Activated naive CD4-positive, alpha-beta T cell treated with anti-CD3 and anti-CD28 coated beads, Interleukin-2, amount 10 ng/mL, durations not matched to agents 7 days and 5 days (primary cell): ENCODE measurements at places on chromosomes 1 and 21.

- peaks cover 21% of the 10 kb centered on the region for H3K36me3 ChIP-seq
- no peak overlapping the region for H3K4me3 ChIP-seq
- no peak overlapping the region for H3K27ac ChIP-seq
Measured at GRCh38 chr1:224256640-224257039, 73.3 kb downstream of the NVL start.

DNA sequence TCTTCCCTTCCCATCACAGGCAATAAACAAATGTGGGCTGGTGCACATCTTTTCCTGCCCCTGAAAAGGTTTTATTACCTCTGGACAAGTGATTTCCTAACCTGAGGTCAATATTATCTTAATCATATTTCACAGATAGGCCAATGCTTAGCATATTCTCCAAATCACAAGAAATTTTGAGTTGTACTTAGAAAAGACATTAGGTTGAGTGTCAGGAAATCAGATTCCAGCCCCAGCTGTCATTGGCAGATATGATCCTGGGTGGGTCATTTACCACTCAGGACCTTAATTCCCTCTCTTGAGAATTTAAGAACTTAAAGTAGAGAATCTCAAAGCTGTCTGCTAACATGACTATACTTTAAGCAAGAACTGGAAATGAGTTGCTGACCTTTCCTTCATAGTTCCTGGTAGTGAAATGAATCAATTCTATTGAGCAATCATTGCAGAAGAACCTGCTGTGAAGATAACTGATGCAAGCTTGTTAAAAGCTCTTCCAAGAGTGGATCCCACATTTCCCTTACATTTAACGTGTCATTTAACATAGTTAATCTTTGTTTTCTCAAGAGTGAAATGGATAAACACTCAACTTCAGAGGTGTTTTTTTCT is 46.4 kb upstream of the CR2 start:
- H3K36me3 ChIP-seq: no peaks in the 10 kb centered on the region
- H3K27ac ChIP-seq: no peak overlapping the region
- peaks cover 5% of the 10 kb centered on the region for H3K27me3 ChIP-seq
- H3K4me3 ChIP-seq: no peak overlapping the region

GRCh38 chr1:3135744-3136455 is 66.9 kb downstream of the PRDM16 start:
- no peaks in the 10 kb centered on the region for H3K4me1 ChIP-seq
- H3K36me3 ChIP-seq: no peaks in the 10 kb centered on the region
- H3K27ac ChIP-seq: no peak overlapping the region
- H3K27me3 ChIP-seq: no peaks in the 10 kb centered on the region
- DNase-seq: no peak
- no peak overlapping the region for H3K4me3 ChIP-seq

GRCh38 chr1:159958719-159959380 is 4.8 kb upstream of the SLAMF9 start:
- peaks cover 25% of the 10 kb centered on the region for H3K27me3 ChIP-seq
- no peak for DNase-seq
- H3K27ac ChIP-seq: no peak overlapping the region
- no peak overlapping the region for H3K4me3 ChIP-seq
- H3K4me1 ChIP-seq: no peaks in the 10 kb centered on the region

DNA sequence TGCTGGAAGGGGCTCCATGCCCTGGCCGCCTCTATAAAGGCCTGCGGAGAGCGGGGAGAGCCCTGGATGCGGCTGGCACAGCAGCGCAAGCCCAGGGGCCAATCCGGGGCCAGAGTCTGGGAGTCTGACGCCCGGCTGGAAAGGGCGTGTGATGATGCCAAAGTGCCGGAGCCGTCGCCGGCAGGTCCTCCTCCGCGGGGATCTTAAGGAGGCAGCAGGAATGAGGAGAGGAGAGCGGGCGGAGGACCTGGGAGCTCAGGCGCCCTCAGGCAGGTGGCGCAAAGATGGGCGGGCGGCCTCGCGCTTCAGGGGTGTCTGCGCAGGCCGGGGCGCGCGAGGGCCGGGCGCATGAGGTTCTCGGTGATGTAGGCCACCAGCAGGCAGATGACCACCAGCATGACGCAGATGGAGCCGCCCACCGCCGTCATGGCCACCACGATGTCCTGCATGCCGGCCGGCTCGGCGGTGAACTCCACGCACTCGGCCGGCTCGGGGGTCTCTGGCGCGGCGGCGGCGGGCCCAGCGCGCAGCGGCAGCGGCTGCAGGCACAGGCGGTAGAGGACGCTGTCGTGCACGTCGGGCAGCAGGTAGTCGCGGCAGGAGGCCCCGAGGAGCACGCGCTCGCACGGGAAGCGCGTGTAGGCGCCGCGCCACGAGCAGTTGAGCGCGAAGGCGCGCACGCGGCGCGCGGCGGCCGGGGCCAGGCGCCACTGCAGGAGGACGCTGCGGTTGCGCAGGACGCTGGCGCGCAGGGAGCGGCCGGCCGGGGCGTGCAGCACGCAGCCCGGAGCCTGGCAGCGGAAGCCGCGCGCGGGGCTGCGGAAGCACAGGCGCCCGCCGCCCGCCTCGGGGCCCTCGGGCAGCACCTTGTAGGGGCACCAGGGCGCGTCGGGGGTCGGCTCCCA is 653 bp downstream of the FNDC10 start:
- peak overlapping the region; percentile 67 for H3K27ac ChIP-seq
- H3K27me3 ChIP-seq: peaks cover 52% of the 10 kb centered on the region
- peaks cover 2% of the 10 kb centered on the region for H3K36me3 ChIP-seq

DNA sequence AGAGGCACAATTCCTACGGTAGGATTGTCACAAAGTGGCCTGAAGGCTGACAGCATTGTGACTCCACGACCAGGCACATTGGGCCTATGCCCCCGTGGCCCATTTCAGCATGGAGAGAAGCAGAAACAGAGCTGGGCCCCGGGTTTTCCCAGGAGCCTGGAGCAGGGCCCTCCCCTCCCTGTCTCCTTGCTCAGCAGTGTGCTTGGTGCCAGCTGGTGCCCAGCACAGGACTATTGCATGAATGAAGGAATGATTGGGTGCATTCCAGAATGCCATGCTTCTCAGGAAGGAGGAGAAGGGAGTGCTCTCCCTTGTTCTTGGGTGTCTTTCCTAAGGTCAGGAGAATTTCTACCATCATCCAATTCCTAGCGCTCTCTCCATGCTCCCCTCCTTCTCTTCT is 33.7 kb downstream of the IER5 start:
- DNase-seq: no peak
- no peak overlapping the region for H3K4me3 ChIP-seq
- H3K4me1 ChIP-seq: no peaks in the 10 kb centered on the region
